ENCODE measurements at places on chromosomes 7 and 10.
A peak's percentile ranks its signal among the peaks of the same experiment; 100 is the strongest.

- no peak for DNase-seq
Measured at GRCh38 chr10:35216303-35216905, 89.8 kb downstream of the CREM start.

GRCh38 chr7:71016401-71016800, 115.5 kb upstream of the GALNT17 start:
- DNase-seq, result no peak

DNA sequence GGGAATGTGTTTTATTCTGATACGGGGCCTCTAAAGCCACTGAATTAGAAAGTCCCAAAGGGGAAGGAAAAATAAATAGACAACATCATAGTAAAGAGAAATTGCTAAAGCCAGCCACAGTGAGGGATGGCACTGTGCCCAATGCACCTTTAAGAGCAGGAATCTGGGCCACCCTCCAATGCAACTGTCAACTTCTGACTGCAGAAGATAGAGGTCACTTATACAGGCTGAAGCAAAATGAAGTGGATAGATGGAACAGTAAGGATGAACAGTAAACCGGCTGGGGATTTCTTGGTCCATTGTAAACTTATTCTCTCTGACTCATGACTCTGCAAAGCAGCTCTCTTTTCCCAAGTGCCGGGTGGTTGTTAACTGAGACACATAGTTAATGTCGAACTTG, 54.0 kb upstream of the KCNIP2 start:
- DNase-seq, result no peak

- peak; percentile 44 for DNase-seq
Measured at GRCh38 chr10:29857843-29858701, 201.3 kb downstream of the JCAD start.

- DNase-seq, result no peak
Measured at GRCh38 chr7:81005254-81005653, 86.4 kb upstream of the SEMA3C start.

GRCh38 chr7:29142021-29142727, 4.2 kb downstream of the CPVL start:
- no peak for DNase-seq

DNA sequence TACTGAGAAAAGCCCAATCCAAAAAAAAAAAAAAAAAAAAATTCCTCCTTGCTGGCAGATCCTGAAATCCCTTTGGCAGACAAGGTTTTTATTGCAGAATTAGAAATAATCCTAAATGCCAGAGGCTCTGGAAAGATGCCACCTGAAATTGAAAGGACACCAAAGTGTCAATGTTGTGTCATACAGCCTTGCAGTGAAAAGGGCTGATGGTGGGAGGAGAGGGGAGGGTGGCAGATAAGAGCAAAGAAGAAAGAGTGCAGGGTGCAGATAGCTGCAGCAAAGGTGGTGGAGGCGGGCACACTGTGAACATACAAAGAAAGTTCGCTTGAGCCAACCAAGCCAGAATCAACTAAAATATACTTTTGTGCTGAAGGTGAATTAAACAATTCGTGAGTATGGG, 8.2 kb upstream of the OPTN start:
- DNase-seq, result no peak

GRCh38 chr10:70880077-70880534, 8.3 kb downstream of the PCBD1 start:
- DNase-seq, result peak; percentile 52

DNA sequence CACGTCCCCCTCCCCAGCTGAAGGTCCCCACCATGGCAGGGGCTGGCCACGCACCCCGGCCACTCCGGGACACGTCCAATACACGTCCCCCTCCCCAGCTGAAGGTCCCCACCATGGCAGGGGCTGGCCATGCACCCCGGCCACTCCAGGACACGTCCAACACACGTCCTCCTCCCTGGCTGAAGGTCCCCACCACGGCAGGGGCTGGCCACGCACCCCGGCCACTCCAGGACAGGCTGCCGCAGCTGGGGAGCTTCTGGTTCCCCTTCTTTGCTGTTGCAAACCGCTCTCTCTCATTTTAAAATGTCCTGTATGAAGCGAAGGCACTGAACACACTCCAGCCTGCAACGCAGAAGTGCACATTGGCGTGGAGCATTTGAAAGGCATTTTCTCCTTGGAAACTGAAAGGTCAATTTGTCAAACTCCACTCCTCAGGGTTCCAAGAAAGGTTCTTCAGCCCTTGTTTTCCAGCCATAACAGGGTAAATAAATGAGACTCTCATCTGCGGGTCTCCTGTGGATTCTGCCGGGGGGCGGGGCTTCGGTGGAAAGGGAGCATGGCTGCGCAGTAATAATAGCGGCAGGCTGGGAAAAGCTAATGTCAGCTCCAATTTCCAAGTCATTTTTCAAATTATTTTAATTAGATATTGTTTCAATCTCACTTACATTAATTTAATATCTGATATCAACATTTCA, 580.3 kb downstream of the DNAJB6 start:
- no peak for DNase-seq

GRCh38 chr10:69269761-69270160, 8.5 kb upstream of the HK1 start:
- no peak for DNase-seq

- no peak for DNase-seq
Measured at GRCh38 chr10:132723330-132723970, 62.5 kb downstream of the NKX6-2 start.

DNA sequence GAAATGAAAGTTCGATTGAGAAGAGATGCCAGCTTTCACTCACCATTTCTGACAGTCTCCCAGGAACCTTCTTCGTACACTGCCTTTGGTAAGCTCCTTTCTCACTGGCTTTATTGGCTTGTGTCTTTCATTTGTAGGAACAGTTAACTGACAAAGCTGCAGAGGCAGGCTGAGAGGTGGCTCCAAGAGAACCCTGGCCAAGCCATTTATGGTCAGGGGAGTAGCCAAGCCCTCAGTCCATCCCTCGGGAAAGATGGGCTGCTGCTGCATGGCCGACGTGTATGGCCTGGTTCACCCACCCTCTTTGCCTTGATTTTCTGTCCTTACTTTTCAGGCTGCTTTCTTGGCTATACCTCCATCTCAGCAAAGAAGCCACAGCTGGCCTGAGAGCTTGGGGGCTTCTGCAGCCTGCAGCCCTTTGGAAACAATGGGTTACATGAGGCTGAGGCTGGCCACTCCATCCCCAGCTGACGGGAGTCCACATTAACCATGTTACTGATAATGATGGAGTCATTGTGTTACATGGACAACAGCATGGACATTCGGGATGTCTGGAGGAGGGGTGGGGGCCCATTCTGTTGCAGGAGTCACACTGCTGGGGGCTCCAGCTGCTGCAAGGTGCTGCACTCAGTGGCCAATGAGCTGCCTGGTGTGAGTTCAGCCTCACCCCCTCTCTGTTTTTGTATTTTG, at the start of gene OPALIN:
Gene OPALIN (minus strand): TSS at position 152 of the 690 bp plus-strand sequence. CDS start 106 bp downstream, at position 46.
- DNase-seq, result no peak

GRCh38 chr7:13850185-13850752, 139.2 kb downstream of the ETV1 start:
- DNase-seq, result peak; percentile 96

Measured in GM04504 (cell line).